ENCODE measurements at places on chromosomes 2 and 18.

DNA sequence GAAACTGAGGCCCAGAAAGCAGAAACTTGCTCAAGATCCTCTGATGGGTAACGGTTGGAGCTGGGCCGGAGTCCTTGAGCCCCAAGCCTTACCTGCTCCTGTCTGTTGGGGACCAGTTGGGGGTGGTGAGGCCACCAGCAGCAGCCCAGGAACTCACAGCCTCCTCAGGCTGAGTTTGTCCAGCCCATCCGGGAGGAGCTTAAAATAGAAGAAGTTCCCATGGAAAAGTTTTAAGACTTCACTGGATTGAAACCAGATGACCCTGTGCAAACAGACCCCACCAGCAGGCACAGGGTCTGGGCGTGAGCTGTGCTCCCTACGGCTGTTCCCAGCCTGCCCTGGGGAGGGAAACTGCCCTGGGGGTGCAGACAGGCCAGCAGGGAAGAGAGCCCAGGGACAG lies 40.6 kb upstream of the FOSL2 start:
- DNase-seq, result no peak

- DNase-seq, result no peak
Observed at GRCh38 chr18:57353137-57353939, 981 bp downstream of the ST8SIA3 start.

DNA sequence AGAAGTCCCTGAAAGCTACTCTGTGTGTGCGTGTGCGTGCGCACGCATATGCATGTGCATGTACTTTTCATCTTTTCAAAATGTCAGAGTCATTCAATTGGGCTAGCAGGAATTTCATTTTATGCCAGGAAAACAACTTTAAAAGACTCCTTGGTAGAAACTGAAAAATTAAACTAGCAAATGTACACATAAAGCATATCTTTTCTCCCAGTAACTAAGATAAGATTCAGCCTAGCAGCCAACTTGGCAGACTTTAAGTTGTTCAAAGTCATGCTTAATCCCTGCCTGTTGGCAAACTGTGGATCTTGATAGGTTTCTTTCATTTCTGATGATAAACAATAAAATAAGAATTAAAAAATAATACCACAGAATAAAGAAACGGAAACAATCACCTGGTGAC lies 1129.1 kb downstream of the LRP1B start:
- DNase-seq, result no peak

GRCh38 chr2:2000018-2000723 lies 255.9 kb upstream of the PXDN start:
- no peak for DNase-seq

DNA sequence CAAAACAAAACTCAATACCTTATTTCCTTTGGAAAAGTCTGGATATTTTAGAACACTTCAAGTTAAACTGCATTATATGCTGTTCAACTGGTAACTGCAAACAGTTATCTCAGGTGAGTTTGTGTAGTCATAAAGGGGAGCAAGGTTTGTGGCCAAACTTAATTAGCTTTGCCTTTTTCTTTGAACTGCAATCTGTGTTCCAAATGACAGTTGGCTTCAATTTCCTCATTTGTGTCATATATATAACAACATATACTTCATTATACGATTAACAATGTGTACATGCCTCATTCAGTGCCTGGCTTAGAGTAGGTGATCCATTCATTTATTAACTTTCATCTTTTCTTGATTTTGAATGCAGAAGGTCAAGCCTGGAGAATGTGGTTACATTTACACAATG lies 55.8 kb downstream of the KCNE4 start:
- DNase-seq, result no peak

- DNase-seq, result no peak
Observed at GRCh38 chr18:25077944-25078723, 273.8 kb downstream of the ZNF521 start.

- no peak for DNase-seq
Observed at GRCh38 chr2:188114014-188114413, 177.7 kb upstream of the GULP1 start.

DNA sequence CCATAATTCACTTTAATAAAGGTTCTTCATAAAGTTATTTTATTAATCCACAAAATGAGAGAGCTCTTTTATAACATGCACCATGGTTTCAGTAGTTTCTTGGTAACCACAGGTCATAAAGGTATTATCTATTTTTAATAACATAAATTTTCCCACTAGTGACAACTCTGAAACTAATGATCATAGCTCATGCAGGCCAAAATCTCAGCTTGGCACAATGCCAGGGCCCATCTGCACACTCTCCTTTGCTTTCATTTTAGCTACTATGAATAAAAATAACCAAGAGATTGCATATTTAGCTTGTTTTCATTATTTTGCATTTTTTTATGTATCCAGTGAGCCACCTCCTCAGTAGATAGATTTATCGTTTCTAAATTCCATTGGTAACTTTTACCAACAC lies 691.8 kb upstream of the CHAC2 start:
- no peak for DNase-seq
